Trophoblast cell (in vitro differentiated cells and primary cell): ENCODE measurements at places on chromosomes 6 and 20.

- peak; percentile 43 for DNase-seq
Observed at GRCh38 chr6:116447496-116448011, 13.6 kb upstream of the CALHM6 start.

DNA sequence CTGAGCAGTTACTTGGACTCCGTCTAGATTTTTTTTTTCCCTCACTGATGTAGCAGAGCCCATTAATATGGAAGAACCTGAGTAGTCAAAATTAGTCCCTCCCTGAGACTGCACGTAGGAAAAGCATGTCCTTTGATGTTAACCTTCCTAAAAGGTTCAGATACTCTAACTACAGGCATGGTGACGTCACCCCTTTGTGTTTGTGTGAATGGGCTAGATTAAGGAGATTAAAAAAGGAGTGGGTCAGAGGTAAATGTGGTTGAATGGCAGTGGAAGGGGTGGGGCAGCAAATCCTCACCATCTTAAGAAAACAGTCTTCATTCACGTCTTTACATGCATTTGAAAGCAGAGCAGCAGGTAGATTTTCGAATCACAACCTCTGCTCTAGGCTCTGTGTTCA is 521.1 kb downstream of the TFAP2B start:
- DNase-seq, result peak; percentile 7

- DNase-seq, result no peak
Observed at GRCh38 chr6:18347021-18347577, 40.1 kb upstream of the RNF144B start.

DNA sequence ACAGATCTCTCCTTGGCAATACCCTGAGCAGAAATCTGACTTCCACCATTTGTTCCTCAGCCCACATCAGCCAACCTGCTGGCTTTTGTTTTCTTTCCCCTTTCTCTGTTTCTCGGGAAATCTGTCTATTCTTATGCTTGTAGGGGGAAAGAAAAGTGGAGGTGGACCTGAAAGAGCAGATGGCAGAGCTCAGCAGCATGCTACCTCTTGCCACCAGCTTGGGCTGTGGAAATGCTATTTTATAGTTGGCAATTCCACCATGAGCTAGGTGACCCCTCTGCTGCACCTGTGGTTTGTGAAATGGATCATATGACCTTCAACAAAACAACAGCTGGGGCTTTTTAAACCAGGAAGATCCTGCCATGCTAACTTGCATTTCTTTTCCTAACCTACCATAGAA is 6.8 kb upstream of the SPATS1 start:
- no peak for DNase-seq

DNA sequence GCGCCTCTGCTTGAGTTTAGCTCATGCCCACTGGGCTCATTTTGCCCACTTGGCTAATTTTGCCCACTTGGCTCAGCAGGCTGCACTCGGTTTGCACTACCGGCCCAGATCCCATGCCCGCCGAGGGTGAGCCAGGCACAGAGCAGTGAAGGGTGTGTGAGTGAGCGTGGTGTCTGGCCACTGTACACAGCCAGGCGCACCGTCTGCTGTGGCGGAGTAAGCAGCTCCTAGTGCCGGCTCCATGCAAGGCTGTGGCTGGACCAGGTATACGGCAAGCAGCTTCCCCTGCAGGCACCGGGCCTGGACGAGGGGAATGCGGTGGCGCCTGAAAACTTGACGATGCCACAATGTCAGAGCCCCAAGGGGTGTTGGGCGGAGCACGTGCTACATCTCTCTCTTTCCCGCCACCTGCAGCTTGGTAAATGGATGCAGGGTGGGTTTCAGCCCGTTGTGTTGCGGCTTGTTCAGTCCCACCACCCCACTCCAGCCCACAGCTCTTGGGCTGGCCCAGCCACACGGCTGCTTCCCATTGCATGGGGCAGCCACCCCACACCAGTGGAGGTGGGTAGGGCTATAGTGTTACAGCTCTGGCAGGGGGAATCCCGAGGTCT is 9.9 kb downstream of the OR2B6 start:
- DNase-seq, result no peak

- peak; percentile 26 for DNase-seq
Observed at GRCh38 chr6:111057074-111057752, 30.1 kb upstream of the SLC16A10 start.

- DNase-seq, result no peak
Observed at GRCh38 chr6:23647045-23647444, 479.0 kb upstream of the NRSN1 start.

GRCh38 chr20:50015993-50016770 is 33.4 kb downstream of the SNAI1 start:
- no peak for DNase-seq

DNA sequence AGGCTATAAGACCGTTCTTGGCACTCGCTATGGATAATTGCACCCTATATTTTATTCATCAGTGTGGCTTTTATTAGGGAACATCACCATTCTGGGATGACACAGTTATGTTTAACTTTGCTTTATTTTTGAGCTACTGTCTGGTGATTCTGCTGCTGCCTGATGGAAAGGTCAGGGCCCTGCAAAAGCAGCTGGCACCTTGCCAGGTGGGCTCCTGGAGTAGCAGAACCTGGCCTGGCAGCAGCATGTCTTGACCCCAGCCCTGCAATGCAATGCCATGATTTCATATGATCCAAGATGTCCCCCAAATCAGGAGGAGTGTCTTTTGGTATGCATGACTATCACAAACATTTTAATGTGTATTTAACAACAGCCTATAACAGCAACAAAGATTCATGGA is 228.4 kb upstream of the RSPO3 start:
- DNase-seq, result no peak

GRCh38 chr20:8242066-8242465 is 110.0 kb downstream of the PLCB1 start:
- DNase-seq, result no peak

- DNase-seq, result no peak
Observed at GRCh38 chr20:16236589-16237241, 336.5 kb downstream of the KIF16B start.

- peak; percentile 74 for DNase-seq
Observed at GRCh38 chr20:833121-833449, 430 bp upstream of the FAM110A start.

GRCh38 chr6:41028561-41029412 is 10.2 kb downstream of the UNC5CL start:
- no peak for DNase-seq

DNA sequence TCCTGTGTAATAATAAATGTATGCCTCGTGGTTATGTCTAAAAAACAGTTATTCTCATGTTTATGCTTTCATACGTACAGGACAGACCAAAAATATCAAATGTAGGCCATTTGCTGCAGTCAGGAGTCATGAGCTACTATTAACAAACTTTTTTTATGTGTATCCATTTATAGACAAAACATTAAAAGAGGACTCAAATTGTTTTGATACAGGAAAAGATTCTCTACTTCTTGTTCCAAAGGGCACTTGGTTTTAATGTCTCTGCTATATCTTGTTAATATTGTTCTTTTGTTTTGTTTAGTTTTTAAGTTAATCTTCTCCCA is 155.2 kb downstream of the ZDHHC14 start:
- no peak for DNase-seq

GRCh38 chr6:34462551-34462971 is 3.3 kb upstream of the PACSIN1 start:
- no peak for DNase-seq

DNA sequence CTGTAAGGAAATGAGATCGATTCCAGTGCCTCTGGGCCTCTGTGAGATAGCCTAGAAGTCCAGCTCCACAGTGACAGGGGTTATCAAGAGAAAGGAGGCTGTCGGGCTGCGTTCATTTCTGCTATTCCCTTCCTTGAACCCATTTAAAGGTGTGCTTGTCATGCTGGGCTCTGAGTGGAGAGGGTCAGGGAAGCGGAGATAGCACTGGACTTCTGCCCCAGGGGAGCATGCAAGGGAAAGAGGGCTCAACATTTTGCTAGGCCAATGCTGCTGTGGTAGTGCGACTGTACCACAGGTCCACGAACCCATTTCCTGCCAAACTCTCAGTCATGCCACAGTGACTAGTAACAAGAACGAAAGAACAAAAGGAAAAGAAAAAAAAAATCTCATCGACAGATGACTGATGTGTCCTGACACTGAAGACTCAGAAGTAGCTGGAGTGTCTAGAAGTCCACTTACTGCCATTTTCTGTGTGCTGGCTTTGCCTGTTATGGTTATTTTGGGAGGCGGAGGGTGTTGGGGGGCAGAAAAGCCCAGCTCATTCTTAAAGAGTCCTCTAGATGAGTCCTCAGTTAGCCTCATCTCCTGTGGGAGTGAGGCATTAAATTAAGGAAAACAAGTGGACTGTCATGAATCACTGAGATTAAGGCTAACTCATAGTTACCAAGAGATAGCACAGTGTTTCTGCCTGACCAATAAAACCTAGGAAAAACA is 8.1 kb downstream of the NEDD9 start:
- no peak for DNase-seq

DNA sequence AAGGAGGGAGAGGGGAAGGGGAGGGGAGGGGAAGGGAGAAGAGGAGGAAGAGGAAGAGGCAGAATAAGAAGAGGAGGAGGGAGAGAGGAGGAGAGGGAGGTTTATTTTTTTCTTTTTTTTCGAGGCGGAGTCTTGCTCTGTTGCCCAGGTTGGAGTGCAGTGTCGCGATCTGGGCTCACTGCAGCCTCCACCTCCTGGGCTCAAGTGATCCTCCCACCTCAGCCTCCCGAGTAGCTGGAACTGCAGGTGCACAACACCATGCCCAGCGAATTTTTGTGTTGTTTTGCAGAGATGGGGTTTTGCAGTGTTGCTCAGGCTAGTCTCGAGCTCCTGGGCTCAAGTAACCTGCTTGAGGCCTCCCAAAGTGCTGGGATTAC is 6.1 kb upstream of the GJA10 start:
- DNase-seq, result no peak

- no peak for DNase-seq
Observed at GRCh38 chr6:33215271-33216116, 7.2 kb downstream of the RING1 start.

- no peak for DNase-seq
Observed at GRCh38 chr6:71649915-71650314, 236.4 kb upstream of the RIMS1 start.

GRCh38 chr6:131107151-131107550 is 28.1 kb upstream of the AKAP7 start:
- DNase-seq, result peak; percentile 2

DNA sequence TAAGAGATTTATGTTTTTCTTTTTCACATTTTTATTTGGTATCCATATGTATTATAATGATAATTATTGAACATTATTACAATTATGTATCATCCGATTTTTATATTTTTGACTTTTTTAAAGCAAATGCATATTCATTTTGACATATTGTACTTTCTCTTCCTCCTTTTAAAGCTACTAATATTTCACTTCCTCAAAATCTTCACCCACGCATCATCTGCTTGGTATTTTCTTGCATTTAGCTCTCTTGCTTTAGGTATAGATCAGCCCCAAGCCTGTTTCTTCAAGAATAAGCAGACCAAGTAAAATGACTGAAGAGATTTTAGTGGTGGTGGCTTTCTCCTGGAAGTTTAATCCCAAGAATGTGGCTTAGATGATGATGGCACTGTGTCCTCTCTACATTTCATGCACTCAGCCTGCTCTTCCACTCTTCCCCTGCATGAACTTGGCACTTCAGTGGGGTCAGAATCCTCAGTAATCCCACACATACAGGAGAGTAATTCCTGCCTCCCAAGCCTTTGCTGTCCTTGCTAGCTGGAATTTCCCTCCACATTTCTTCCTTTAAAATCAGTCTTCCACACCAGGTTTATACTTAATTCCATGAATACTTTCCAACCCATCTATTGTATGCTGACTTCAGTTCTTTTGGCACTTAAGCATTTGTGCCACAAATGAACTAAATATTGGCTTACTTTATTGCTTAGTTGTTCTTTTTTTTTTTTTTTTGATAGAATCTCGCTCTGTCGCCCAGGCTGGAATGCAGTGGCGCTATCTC is 8.2 kb downstream of the NCOA7 start:
- peak; percentile 63 for DNase-seq

DNA sequence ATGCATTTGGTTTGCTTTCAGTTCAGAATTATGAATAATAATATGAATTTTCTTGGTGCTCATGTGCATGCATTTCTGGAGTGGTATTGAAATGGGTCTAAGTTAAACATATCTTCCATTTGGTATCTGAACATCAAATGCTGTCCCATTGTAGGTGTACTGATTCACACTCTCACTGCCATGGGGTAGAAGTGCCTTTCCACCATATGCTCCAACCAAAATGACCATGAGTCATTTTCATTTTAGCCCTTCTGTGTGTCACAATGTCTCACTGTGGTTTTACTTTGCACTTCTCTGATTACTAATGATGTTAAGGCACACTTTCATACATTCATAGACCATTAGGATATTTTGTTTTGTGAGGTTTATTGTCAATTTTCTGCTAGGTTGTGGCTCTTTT is 211.9 kb downstream of the HAO1 start:
- no peak for DNase-seq

GRCh38 chr6:29831776-29832175 is 4.2 kb downstream of the HLA-G start:
- no peak for DNase-seq

DNA sequence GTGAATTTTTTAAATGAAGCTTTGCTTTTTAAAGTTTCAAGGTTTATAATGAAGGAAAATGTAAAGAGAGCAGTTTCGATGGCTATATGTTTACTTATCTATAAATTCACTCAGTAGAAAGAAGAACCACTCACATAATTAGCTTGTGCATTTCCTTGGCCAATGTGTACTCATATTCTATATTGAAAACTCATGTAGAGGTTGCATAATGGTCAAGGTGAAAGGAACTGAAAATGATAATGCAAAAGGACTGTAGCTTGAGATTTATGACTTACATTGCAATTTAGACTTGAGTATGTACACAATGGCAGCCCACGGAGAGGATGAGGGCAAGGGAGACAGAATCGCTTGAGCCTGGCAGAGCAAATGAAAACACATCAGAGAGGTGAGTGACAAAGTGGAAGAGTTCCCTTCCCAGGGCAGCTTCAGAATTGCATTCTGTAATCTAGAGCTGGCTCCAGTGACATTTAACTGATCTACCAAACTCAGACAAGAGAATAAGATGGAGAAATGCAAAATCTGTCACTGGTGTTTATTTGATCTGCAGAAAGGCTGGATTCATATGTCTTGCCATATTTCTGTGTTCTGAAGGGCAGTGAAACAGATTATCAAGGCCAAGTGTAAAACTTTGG is 191.8 kb downstream of the TMEM200A start:
- no peak for DNase-seq

- DNase-seq, result no peak
Observed at GRCh38 chr20:61705386-61706258, 360.1 kb downstream of the TAF4 start.

DNA sequence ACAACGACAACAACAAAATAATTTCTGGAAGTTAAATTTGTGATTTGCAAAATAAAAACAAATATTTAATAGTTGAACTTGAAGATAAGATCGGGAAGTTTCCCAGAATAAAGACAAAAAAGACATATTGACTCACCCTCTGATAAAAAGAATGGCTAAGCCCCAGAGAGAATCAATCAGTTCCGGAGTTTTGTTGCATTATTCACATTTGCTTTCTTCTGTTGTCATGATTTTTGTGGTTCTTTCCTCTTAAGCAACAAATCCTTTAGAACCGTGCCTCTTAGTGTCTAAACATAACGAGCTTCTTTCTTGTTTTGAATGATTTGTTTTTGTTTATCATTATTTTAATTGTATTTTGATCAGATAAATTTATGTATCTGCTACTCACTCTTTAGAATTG is 337.7 kb upstream of the PRND start:
- DNase-seq, result no peak

- no peak for DNase-seq
Observed at GRCh38 chr6:78400076-78400475, 467.3 kb upstream of the IRAK1BP1 start.

GRCh38 chr6:154471609-154472362 is 38.7 kb downstream of the CNKSR3 start:
- DNase-seq, result no peak

GRCh38 chr6:37867756-37868446 is 48.4 kb downstream of the ZFAND3 start:
- DNase-seq, result no peak
